ENCODE measurements at places on chromosomes 16 and 17.

DNA sequence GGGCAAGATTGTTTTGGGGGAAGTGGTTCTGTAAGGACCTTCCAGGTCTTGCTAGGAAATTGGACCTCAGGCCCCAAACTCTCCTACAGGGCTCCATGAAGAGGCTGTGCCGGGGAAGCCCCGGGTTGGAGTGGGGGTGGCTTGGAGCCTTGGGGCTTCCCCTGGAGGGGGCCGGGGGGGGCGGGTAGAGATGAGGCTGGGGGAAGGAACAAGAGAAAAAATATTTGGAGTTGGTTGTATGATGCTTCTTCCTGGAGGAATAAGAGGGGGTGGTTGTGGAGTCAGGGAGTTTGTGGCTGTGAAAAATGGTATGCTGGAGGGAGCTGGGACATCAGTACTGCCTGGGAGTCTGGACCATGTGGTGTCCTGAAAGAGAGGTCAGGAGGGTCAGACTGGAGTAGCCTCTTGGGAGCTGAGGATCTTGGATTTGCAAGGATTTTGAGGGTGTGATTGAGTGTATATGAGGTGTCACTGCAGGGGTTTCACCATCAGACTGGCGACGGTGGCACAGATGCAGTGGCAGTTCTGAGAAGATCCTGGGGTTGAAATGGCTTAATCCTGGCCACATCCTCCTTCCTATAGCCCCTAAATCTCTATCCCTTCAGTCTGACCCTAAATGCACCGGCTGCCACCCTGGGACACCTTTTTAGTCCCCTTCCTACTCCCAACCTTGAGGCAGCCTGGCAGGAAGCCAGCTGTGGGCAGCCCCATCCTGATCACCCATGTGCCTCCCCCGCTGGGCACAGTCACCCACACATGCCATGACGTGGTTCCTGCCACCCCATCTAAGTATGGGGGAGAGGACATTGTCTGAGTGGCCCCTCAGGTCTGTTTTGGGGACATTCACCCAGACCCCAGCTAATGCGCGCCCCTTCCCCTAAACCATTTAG is 10.9 kb downstream of the RARA start:
- no peak for DNase-seq

GRCh38 chr16:85752511-85753420 is 1.9 kb upstream of the C16orf74 start:
- DNase-seq: no peak

DNA sequence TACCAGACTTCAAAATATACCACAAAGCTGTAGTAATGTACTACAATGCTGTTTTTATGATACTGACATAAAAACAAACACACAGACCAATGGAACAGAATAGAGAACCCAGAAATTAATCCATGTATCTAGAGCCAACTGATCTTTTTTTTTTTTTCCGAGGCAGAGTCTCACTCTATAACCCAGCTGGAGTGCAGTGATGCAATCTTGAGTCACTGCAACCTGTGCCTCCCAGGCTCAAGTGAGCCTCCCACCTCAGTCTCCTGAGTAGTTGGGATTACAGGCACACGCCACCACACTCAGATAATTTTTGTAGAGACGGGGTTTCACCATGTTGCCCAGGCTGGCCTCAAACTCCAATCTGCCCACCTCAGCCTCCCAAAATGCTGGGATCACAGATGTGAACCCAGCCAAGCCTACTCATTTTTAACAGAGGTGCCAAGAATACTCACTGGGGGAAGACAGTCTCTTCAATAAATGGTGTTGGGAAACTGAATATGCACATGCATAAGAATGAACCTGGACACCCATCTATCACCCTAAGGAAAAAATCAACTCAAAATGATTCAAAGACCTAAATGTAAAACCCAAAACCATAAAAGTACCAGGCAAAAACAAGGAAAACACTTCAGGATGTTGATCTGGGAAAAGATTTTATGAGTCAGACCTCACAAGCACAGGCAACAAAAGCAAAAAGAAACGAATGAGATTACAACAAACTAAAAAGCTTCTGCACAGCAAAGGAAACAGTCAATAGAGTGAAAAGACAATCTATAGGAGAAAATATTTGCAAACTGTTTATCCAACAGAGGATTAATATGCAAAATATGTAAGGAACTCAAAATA is 63.1 kb downstream of the STX8 start:
- DNase-seq: no peak

GRCh38 chr17:45749831-45750335 is 34.2 kb upstream of the CRHR1 start:
- no peak for DNase-seq
